T-cell (primary cell): ENCODE measurements at places on chromosomes 11 and 22. TPM values are rescaled to one million over a fixed set of nuclear protein-coding genes. Genes with fewer than 3 reads are reported as not detected.
A peak's percentile ranks its signal among the peaks of the same experiment; 100 is the strongest.

DNA sequence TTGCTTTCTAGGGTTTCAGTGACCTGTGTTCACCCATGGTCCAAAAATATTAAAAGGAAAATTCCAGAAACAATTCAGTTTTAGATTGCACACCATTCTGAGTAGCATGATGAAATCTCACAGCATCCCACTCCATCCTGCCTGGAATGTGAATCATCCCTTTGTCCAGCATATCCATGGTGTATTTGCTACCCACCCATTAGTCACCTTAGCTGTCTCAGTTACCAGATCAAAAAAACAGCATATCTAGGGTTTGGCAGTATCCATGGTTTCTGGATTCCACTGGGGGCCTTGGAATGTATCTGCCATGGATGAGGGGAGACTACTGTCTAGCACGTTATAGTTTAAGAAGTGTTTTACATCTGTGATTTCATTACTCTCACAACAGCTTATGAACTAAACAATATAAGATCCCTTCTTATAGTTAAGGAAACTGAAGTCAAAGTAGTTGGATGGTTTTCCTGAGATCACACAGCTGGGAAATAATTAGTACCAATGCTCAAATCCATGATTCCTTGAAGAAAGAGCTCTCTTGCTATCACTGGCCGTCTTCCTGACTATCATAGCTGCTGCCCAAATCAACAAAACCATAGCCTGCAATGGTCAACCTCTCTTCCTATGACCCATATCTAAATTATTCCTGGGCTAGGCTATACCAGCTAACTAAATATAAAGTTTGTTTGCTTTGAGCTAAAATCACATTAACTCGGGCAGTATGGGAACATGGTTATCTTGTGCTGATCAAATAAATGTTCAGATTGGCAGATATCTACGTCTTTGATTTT lies 122.6 kb downstream of the MICAL2 start:
- H3K4me1 ChIP-seq: peaks cover 11% of the 10 kb centered on the region
- no peaks in the 10 kb centered on the region for H3K27me3 ChIP-seq
- no peak overlapping the region for H3K27ac ChIP-seq

DNA sequence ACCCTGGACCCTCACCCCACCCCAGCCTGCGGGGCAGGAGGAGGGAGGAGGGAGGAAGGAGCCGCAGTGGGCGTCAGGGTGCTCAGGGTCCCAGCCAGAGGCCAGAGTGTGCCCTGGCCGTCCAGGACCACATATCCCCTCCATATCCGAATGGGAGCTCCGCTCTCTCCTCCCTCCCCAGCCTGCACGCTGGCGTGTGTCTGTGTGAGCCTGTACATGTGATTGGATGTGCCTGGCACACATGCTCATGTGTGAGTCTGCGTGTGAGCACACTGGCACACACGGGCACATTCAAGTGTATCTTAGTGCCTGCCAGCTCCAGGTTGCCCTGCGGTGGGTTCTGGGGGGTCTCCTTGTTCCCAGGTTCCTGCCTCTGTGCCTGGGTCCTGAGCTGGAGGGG lies 8.1 kb downstream of the TSSC4 start:
- H3K4me1 ChIP-seq: no peaks in the 10 kb centered on the region
- DNase-seq: no peak
- H3K27ac ChIP-seq: no peak overlapping the region
- no peaks in the 10 kb centered on the region for H3K27me3 ChIP-seq
- peaks cover 6% of the 10 kb centered on the region for H3K36me3 ChIP-seq

DNA sequence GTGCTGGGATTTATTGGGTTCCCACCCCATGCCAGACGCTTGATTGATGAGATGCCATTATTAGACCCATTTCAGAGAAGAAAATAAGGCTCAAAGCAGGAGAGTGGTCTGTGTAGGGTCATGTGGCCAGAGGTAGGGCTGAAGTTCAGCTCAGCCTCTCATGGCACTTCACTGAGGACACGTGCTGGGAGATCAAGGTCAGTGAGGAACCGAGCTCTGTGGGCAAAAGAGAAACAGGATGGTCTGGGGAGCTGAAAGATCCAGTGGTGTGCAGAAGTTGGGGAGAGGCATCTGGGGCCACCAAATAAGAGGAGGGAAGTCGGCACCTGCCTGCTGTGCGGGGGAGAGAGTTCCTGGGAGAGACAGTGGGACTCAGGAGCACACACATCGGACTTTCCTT lies 19.6 kb downstream of the RHOD start:
- no peaks in the 10 kb centered on the region for H3K36me3 ChIP-seq
- no peaks in the 10 kb centered on the region for H3K27me3 ChIP-seq
- no peak for DNase-seq
- no peak overlapping the region for H3K4me3 ChIP-seq

GRCh38 chr22:33914131-33914530 lies 6.1 kb downstream of the LARGE1 start:
- H3K27ac ChIP-seq: no peak overlapping the region
- peaks cover 4% of the 10 kb centered on the region for H3K27me3 ChIP-seq
- H3K4me1 ChIP-seq: no peaks in the 10 kb centered on the region
- H3K36me3 ChIP-seq: no peaks in the 10 kb centered on the region
- DNase-seq: no peak

GRCh38 chr11:67265633-67266448 lies 432 bp upstream of the GRK2 start:
- peak overlapping the region; percentile 66 for H3K27ac ChIP-seq
- peaks cover 30% of the 10 kb centered on the region for H3K4me1 ChIP-seq
- no peaks in the 10 kb centered on the region for H3K27me3 ChIP-seq
- peak; percentile 60 for DNase-seq

DNA sequence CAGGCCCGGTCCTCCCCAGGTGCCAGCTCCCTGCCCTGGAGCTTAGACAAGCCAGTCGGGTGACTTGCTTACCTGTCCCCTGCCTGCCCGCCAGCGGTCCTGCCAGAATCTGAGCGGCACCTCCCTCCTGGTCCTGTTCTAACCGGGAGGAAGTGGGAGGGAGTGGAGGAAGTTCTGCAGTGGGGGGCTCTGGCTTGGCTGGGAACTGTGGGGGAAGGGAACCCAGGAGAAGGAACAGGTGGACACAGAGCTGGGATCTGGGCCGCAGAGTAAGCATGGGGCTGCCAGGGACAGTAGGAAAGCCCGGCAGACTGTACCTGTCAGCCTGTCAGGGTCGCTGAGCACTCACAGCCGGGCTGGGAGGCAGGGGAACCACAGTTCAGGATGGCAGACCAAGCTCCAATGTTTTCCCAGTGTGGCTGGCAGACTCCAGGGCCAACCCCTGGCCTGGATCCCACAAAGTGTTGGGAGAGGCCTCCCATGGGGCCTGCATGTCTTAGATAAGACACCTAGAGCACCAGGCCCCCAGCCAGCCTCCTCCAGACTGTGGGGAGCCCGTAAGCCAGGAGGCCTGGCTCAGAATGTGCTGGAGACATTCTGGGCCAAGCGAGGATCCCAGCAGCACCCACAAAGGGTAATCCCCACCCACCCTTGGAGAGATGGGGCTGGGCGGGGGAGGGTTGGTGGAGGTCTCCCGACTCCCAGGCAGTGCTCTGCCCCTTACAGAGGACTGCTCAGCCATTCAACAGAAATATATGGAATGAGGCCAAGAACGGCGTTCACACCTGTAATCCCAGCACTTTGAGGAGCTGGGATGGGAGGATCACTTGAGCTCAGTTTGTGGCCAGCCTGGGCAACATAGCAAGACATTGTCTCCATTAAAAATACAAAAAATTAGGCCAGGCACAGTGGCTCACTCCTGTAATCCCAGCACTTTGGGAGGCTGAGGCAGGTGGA lies 2.3 kb downstream of the CYB5R3 start:
- peaks cover 7% of the 10 kb centered on the region for H3K27me3 ChIP-seq
- H3K4me3 ChIP-seq: no peak overlapping the region
- H3K27ac ChIP-seq: no peak overlapping the region

Gene SYTL2
- total RNA-seq: 26.4 TPM

Gene OR8D2
- not detected for total RNA-seq

Gene PIWIL4
- 2.7 TPM for total RNA-seq

Gene CHEK1
- total RNA-seq: 3.2 TPM
